Astrocyte of the spinal cord (primary cell): ENCODE measurements at places on chromosomes 2 and 18.

- no peak for DNase-seq
Observed at GRCh38 chr2:172079416-172079815, 5.9 kb upstream of the DLX1 start.

DNA sequence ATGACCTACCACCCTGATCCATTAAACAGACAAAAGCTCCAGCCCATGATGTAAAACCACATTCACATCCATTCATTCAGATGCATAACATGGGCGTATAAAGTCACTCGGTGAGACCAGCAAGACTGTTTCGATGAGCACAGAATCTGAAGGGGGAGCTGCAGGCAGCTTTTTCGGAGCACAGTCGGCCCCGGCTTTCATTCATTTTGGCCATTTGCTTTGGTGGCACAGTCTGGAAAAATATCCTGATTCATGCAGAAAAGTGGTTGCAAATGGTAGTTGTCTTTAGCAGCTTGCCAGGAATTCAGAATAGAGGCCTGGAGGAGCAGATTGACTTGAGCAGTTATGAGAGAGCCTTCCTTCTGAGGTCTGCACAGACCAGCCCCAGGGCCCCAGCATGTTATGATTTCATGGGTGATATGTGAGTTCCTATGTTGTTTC, 11.2 kb downstream of the ARID5A start:
- peak; percentile 76 for DNase-seq

GRCh38 chr2:216348756-216349308, 23.5 kb downstream of the MARCHF4 start:
- DNase-seq, result peak; percentile 69

GRCh38 chr2:66170744-66171330, 264.1 kb upstream of the MEIS1 start:
- no peak for DNase-seq

- no peak for DNase-seq
Observed at GRCh38 chr2:71713581-71714580, 260.5 kb downstream of the DYSF start.

DNA sequence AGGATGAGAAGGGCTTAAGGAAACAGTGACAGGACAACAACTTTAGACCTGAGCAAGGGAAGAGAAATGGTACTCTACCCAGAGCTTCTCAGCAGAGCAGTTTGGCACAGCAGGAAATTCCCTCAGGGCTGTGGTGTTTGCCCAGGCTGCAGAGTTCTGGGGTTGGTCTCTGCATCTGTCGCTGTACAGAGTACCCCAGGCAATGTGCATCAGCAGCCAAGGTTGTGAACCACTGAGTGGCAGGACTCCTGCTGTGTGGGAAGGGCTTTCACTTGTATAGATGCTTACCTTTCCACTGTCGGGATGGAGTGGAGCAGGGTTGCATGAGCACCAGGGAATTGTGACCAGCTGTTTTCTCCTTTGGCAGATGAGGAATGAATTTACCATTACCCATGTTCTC, 21.2 kb downstream of the STAMBP start:
- DNase-seq, result no peak
